ENCODE measurements at places on chromosomes 5 and 9. TPM values are rescaled to one million over a fixed set of nuclear protein-coding genes. Genes with fewer than 3 reads are reported as not detected.

IRGM gene
- total RNA-seq = not detected

HTR1A gene
- 1.2 TPM for total RNA-seq

PDZD2 gene
- total RNA-seq = 23.3 TPM

CDKN2B gene
- total RNA-seq = 0.93 TPM

- no peak for DNase-seq
Observed at GRCh38 chr5:40291338-40291737, 388.4 kb upstream of the PTGER4 start.

DNA sequence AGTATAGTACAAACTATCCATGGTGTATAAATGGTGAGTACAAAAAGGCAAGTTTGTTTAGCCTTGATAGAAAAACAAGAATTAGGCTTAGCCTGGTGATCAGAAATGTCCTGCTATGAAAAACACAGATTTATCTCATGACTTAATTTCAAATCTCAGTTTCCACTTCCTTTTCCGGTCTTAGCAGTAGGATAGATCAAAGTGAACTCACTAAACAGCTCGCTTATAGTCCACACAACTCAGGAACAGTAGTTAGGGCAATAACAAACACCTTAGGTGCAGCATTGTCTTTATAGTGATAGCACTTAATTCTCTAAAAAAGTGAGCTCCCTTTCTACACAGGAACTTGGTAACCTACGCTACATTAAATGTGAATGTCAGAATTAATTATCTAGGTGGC, 11.4 kb downstream of the GOLGA1 start:
- DNase-seq = no peak

- no peak for DNase-seq
Observed at GRCh38 chr5:172858990-172859811, 25.1 kb downstream of the ERGIC1 start.

DNA sequence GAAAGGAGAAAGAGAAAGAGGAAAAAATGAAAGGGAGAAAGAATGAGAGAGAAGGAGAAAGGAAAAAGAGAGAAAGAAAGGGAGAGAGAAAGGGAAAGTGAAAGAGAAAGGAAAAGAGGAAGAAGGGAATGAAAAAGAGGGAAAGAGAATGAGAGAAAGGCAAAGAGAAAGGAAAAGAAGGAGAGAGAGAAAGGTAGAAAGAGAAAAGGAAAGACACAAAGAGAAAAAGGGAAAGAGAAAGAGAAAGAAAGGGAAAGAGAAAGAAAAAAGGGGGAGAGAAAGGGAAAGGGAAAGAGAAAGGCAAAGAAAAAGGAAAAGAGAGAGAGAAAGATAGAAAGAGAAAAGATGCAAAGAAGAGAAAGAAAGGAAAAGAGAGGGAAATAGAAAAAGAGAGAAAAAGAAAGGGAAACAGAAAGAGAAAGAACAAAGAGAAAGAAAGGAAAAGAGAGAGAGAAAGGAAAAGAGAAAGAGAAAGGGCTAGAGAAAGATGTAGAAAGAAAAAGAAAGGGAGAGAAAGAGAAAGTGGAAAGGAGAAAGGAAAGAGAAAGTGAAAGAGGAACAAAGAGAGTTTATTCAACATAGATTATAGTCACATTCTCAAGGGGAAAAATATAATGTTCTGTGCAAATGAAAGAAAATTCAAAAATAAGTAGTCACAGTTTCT, 165.2 kb downstream of the TMEM38B start:
- no peak for DNase-seq

DNA sequence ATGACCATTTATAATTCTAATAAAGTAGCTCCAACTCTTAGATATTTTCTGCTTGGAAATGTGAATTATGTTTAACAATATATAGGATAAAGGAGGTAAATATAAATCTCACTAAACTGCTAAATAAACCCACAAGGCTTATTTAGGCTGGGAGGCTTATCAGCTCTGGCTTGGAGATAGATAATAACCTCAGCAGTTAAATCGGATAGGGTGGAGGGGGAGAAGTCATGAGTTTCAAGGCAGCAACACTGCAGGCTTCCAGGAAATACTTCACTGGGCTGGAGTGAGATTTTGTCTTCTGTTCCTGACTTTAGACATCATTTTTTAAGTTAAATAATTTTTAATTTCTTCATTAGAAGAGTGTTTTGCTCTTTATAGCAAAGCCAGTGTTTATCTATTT, 80.0 kb upstream of the ITGA2 start:
- DNase-seq = no peak

DNA sequence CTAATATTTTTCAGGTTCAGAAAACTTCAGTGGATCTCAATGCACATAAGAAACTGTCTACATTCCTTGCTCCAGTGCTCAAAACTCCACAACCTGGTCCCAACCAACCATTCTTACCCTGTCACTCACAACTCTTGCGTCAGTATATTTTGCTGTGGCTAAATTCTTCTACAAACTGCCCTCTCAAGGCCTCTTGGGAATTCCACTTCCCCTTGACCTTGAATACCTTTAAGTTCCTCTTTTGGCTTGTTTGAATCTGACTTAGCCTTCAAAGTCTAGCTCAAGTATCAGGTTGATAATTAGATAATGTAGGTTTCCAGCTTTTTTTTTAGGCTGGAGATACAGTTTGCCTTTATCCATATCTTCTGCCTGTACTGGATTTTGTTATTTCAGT, 128.3 kb downstream of the SLF1 start:
- no peak for DNase-seq

GRCh38 chr5:31048282-31049270, 144.9 kb upstream of the CDH6 start:
- no peak for DNase-seq

DNA sequence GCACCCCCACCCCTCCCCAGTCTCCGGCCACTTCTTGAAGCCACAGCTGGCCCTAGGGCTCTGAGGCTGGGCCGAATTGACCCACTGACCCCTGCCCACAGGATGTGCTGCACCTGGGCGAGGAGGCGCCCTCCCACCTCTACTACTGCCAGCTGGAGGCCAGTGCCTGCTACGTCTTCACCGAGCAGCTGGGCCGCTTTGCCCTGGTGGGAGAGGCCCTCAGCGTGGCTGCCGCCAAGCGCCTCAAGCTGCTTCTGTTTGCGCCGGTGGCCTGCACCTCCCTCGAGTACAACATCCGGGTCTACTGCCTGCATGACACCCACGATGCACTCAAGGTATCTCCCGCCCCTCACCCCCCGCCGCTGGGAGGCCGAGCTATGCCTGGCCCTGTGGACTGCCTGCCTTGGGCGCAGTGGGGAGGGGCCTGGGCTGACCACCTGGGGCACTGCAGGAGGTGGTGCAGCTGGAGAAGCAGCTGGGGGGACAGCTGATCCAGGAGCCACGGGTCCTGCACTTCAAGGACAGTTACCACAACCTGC, 21.3 kb downstream of the HK3 start:
- DNase-seq = no peak

DNA sequence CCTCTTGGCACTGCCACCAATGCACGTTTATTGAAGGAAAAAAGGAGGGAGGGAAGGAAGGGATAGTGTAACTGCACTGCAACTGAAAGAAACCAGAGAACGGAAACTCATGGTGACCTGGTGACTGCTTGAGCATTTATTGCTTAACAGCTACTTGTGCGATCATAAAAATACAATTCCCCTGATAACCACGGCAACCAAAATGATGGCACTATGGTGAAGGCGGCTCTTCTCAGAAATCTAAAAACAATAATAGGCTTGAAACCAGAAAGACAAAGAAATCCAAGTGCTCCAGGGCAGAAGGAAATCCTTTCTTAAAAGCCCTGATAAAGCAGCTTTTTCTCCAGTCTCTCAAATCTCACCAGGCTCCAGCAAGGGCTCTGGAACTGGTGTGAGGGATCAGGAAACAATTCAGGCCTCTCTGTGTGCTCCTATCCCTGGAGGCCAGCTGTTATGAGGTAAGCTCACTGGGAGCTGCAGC, 1.9 kb downstream of the FBXO10 start:
- no peak for DNase-seq
